Right atrium auricular region (tissue), 2 donors: ENCODE measurements at places on chromosomes 4 and X.

DNA sequence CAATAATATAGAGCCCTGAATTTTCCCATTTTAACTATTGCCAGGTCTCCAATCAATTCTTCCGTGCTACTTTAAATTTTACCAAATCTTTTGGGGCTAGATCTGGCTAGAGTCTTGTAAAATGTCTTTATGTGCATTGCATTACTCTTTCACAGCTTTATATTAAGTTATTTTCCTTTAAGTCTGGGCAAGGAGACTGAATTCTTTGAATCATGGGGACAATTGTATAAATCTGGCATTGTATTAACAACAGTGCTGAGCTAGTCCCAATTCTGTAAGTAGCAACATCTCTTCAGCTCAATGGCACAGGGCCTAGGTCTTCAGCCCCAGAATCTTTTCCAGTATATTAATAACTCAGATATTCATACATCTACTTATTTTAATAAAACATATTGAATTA, 1080.4 kb upstream of the INTU start:
- DNase-seq = no peak

- no peak for DNase-seq
These were observed 77.1 kb downstream of the TBCK start for GRCh38 chr4:106238820-106239420.

DNA sequence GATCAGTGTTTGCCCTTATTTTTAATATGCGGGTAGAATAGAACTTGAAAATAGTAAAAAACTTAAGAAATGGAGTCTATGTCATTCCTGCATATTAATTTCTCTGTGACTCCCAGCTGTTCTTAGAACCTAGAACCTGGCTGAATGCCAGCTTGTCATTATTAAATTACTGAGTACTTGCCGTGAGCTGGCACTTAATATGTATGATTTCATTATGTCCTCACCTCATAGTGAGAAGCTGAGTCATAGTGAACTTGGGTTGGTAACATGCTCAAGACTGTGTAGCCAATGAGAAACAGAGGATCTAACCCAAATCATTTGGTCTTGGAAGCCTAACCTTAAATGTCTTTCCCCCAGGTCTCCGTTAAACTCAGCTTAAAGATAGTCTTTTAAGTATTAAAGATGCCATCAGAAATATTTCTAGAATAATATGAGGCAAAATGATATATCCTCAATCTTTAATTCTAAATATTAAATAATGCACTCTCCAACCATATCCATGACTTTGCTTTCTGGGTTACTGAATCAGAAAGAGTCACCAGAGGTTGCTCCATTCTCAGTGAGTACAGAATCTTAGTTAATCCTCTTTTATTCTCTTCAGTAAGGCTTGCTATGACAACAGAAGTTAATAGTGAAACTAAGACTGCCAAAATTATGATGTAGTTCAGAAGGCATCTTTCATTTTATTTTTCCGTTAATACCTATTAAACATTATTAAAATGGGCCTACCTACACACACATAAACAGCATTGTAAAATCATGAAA, 58.6 kb upstream of the TLL1 start:
- no peak for DNase-seq

GRCh38 chrX:112851161-112851779, 10.6 kb upstream of the AMOT start:
- no peak for DNase-seq

DNA sequence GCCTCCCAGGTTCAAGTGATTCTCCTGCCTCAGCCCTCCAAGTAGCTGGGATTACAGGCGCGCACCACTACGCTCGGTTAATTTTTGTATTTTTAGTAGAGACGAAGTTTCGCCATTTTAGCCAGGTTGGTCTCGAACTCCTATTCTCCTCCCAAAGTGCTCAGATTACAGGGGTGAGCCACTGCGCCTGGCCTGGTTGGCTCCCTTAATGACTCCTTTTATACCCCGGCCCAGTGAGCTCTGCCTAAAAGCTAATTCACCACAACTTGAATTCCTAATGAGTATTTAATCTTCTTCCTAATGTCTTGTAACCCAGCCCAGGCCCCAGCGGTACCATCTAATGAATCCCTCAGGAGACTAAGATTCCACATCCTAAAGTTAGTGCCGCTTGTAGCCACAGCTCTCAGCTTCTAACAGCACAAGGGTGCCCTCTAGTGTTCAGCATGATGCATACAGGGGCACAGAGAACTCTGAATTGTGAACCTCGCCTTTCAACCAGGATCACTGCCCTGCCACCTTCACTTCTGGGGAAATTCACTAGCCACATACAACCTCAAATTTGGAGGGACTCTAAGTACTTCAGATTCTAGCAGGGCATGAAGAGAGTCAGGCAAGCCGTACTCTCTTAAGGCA, 89.5 kb downstream of the OR13H1 start:
- DNase-seq = no peak

GRCh38 chr4:2604614-2605013, 68.2 kb downstream of the FAM193A start:
- no peak for DNase-seq

DNA sequence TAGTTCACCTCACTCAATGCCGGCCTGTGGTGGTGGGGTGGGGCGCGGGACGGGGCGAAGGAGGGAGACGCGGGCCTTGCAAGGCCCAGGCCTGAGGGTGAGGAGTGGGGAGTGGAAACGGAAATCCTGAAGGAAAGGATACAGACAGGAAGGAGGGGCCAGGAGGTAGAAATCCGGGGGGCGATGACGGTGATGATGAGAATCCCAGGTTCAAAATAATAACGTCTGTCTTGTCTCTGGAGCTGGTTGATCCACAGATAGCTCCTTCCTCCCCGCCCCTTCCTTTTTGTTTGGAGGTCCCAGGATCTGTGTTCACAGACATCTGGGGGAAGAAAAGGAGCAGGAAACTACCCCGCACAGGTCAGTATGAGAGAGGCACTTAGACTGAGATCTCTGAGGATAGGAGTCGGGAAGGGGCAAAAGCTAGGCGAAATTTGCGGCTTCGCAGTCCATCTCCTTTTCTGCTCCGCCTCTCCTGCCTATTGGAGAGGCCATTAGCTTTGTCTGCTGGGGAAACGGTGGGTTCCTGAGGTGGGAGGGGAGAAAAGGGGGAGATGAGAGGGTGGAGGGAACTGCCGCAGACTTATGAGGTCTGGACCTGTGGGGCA, 746 bp downstream of the TCEAL7 start:
- no peak for DNase-seq

- DNase-seq = no peak
These were observed 194.4 kb upstream of the CPEB2 start for GRCh38 chr4:14807856-14808255.

GRCh38 chr4:141851246-141851891, 215.0 kb downstream of the IL15 start:
- no peak for DNase-seq

DNA sequence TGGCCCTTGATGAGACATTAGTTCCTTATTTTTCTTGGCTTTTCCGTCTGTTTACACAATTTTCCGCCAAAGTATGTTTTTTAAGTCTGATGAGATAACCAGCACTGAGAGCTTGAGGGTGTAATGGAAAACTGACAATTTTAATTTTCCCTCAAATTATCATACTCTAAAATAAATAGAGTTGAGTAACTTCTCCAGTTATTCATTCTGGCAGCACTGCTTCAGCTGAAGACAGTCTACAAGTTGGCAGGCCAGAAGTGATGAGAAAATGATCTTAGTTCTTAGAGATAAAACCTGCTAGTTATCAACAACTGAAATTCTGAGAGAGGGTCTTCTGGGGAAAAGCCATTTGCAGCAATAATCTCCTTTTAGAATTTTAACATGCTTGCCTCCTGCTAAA, 241.6 kb upstream of the TET2 start:
- DNase-seq = no peak

GRCh38 chrX:10667143-10667542, 46.8 kb upstream of the MID1 start:
- no peak for DNase-seq

DNA sequence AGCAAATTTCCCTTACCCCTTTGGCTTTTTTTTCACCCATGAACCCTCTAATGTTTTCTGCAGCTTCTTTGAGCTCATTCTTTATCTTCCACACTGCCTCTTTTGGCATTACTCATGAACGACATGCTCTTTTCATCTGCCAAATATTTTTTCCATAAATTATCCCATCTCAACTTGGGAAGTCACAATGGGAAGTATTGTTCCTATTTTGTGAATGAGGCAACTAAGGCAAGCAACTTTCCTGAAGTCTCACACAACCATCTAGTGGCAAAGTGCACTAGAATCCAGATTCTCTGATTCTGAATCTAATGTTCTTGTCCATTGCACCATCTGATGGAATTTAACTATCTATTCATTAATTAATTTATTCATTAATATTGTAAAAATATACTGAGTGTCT, 625 bp downstream of the RTL9 start:
- DNase-seq = no peak

GRCh38 chr4:137125011-137125410, 407.3 kb downstream of the PCDH18 start:
- DNase-seq = no peak

GRCh38 chr4:5724377-5724776, 13.4 kb downstream of the EVC start:
- DNase-seq = no peak

DNA sequence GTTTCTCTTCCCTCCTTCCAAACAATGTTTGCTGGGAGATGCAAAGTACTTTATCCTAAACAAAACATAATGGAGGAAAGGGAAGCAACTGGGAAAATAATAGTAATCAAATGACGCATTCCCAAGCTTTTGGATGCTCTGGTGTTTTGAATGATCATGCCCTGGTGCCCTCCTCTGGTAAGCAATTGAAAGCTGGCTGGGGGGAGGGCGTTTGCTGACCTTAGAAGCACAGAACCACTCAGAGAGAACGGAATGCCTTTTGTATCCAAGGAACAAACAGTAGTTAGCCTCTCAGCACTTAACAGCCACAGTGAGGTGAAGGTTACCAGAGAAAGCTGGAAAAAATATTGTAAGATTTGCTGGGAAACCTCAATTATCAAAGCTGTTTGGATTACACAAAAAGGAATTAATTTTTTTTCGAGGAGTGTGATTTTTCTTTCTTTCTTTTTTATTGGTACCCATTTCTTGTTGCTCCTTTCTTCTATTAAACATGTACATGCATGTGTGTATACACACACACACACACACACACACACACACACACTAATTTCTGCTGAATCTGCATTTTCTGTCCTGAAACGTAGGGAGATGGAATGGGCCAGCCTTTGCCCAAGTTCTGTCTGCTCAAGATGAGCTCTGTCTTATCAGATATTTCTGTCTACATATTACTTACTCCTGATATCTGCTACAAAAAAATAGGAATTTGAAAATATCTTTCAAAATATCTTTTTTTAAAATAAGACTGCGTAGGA, 155.8 kb upstream of the IGFBP7 start:
- no peak for DNase-seq

- peak; percentile 88 for DNase-seq
These were observed 24.0 kb upstream of the MTHFD2L start for GRCh38 chr4:74133786-74134499.

DNA sequence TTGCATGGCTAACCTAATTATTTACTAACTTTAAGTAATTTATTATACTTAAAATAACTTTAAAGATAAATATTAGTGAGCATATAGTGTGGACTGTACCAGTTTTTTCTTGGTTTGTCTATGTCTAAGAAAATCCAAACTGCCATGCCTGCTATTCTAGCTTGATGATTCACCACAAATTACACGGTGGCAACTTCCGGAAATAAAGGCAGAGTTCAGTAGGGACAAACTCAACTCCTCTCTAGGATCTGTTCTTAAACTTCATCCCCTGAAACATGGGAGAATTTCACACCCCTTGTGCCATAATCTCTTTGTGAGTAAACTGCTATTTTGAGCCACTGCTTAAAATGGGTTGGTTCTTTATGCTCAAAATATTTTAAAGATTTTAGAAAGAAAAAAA, 213.6 kb upstream of the NRK start:
- no peak for DNase-seq

- no peak for DNase-seq
These were observed 15.6 kb upstream of the ATP8A1 start for GRCh38 chr4:42672359-42673081.

- DNase-seq = no peak
These were observed 35.9 kb downstream of the MAGEA1 start for GRCh38 chrX:153214934-153215333.

DNA sequence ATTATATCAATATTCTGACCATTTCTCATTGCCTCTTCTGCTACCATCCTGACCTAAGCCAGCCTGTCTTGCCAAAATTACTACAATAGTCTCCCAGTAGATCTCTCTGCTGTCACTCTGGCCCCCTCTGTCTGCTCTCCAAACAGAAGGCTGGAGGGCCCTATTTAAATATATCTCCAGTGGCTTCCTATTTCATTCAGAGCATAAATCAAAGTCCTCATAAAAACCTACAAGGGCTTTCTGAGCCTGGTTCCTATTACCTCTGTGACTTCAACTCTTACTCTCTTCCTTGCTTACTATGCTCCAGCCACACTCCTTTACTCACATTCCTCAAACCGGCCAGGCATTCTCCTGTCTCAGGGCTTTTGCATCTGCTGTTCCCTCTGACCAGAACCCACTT, 19.0 kb downstream of the IGSF1 start:
- DNase-seq = no peak

DNA sequence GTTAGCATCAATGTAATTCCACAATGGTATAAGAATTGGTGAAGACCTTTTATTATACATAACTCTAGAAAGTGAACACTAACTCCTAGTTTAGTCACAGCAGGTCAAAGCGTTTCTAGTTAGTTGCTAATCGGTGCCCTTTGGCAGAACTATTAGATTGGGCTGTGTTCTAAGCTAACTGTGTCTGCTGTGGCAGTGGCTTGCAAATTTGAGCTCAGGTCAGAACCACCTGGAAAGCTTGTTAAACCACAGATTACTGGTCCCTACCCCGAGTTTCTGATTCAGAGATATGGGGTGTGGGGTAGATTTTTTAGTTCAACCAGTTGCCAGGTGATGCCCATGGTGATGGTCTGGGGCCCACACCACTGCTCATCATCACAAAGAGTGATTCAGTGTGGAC, 332.1 kb downstream of the UNC5C start:
- DNase-seq = no peak

DNA sequence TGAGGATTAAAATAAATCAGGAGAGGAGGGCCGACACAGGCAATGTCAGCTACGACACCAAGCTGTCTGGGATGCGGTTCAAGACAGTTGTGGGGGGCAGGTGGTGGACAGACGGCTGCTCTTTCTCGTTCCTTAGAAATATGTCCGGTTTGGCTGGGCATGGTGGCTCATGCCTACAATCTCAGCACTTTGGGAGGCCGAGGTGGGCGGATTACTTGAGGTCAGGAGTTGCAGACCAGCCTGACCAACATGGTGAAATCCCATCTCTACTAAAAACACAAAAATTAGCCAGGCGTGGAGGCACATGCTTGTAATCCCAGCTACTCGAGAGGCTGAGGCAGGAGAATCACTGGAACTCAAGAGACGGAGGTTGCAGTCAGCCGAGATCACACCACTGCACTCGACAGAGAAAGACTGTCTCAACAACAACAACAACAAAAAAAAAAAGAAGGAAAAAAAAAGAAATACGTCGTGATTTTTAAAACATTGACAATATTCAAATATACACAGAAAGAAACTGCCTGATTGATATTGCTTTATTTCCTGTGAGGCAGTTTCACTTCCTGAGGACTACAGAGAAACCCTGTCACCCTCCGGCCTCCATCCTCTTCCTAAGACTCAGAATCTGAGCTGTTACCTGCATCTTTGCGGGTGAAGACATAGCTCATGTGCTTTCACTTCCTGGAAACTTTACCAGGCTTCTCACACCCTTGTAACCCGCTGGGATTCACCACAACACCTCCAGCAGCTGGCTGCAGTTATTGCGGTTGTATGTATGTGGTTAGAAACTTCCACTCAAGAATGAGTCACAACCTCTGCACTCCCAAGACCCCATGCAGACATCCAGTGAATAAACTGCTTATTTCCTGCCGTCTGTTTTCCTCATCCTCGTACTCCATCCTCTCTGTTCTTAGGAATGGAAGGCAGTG, 63.8 kb upstream of the STS start:
- no peak for DNase-seq
